ENCODE measurements at places on chromosomes 6 and 20.

- no peak for DNase-seq
Measured at GRCh38 chr6:164010441-164011103, 596.1 kb downstream of the QKI start.

GRCh38 chr6:8027965-8028651 is 36.1 kb downstream of the BLOC1S5 start:
- no peak for DNase-seq

- DNase-seq: no peak
Measured at GRCh38 chr6:24987446-24988115, 51.8 kb upstream of the RIPOR2 start.

GRCh38 chr6:147678253-147678652 is 169.8 kb downstream of the SAMD5 start:
- DNase-seq: no peak

DNA sequence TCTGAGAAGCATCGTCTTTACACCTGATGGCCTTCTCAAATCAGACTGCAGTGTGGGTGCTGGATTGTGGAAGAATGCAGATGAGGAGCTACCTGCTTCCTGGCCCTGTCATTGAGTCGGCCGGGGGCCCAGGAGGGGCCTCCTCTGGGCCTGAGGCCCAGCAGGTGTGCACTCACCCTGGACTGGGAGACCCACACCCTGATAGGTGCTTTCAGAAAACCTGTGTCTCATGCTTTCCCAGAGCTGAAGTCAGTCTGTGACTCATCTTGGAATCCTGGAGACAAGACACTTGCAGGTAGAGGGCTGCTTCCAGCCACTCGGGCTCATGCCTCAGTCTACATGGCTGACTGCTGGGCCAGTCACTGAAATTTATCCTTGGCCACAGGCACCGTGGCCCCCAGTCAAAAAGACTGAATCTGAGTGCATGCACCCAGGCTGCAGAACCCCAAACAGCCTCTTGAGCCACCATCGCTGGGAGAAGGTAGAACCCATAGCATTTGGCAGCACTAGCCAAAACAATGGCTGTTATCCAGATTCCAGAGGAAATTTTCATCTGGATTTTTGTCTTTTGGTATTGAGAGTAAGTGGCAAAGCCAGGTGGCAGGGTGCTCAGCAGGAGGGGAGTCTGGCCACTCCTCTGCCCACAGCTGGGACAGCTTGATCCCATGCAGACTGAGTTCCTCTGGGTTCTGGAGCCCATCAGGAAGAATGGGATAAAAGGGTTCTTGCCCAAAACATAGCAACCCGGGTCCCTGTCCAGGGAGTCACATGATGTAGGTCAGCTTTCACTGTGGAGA is 182.0 kb upstream of the CST7 start:
- DNase-seq: no peak
